ENCODE measurements at places on chromosomes 6 and 20.

DNA sequence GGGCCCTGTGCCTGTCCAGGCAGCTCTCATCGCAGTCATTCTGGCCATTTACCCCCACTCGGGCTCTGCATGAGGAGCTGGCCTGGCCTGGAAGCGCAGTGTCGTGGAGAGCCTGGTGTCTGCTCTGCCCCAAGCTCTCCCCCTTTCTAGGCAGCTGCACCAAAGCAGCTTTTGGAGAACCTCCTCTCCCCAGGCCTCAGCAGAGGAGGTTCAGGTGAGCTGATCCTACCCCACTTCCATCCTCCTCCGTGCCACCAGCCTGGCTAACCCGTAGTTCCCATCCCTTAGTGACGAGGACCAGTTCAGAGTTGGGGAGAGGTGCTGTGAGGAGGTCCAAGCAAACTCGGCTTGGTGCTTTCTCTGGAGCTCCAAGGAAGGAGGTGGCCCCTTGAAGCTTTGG is 30.5 kb upstream of the PHACTR3 start:
- no peak for DNase-seq

DNA sequence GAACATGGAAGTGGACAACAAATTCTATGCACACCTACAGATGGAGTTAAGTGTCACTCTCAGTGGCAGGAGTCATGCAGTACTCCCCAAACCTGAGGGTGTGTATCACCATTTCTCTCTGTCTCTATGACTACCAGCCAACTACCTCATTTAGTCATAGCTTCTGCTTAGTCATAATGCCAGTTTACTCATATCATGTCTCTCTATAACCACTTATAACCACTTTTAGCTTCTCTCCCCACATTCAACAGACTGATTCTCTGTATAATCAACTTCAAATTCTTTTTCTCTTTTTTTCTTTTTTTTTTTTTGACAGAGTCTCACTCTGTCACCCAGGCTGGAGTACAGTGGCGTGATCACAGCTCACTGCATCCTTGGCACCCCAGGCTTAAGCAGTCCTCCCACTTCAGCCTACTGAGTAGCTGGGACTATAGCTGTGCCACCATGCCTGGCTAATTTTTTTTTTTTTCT is 13.8 kb upstream of the GTF3C6 start:
- DNase-seq, result peak; percentile 74

GRCh38 chr6:134630508-134631121 is 312.7 kb upstream of the SGK1 start:
- DNase-seq, result no peak

DNA sequence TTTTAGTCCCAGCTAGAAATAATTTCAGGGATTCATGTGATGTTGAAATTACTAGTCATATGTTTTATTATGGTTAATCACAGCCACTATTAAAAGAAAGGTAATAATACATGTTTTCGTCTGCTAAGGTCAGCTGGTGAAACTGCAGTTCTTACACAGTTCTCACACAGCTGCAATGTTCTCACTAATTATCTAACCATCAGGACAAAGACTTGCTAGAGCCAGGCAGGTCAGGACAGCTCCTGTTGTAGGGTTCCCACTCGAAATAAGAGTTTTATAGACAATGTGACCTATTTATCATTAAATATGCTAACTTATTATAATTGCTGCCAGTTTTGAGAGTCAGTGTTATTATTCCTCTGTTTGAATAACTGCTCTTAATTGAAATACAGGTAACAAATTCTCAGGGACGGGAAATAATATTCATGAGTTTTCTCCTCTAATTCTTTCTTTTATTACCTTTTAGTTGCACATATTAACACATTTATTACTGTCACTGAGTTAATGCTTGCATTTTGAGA is 97.9 kb downstream of the GJA1 start:
- no peak for DNase-seq

DNA sequence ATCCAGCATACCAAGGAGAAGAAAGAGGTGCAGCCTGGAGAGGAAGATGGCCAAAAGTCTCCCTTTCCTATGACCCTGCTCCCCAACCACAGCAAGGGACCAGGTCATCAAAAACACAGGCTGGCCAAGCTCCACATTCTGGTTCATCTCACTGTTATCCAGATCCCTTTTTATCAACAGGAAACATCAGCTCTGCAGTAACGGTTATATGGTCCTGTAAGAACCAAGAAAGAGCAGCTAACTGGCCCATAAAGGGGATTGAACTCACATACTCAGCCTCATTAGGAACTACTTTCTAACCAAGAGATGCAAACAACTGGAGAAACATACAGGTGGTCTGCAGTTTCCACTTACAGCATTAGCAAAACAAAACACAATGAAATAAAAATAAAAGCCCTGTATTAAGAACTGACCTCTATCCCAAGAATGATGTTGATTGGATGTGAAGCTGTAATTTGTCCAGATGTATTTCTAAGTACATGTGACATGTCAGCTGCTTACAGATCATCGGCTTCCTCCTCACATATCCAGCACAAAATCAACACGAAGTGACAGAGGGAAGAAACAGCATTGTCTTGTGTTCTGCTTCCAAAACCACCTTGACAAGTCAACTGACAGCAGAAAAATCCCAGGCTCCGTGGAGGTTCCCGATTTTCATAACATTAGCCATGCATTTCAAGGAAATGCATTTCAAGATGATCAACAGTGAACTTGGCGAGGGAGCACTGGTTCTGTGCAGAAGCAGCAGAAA is 557.2 kb upstream of the AGPAT4 start:
- DNase-seq, result no peak

GRCh38 chr6:157849288-157850017 is 26.4 kb downstream of the SNX9 start:
- no peak for DNase-seq

GRCh38 chr6:25239059-25239458 is 40.1 kb upstream of the CARMIL1 start:
- DNase-seq, result no peak

GRCh38 chr20:44138867-44139266 is 48.1 kb downstream of the JPH2 start:
- no peak for DNase-seq
